Esophagus mucosa (tissue), 1 donor: ENCODE measurements at places on chromosomes 4 and X. TPM values are rescaled to one million over a fixed set of nuclear protein-coding genes. Genes with fewer than 3 reads are reported as not detected.

Gene RAB39B
- not detected for total RNA-seq

Gene STPG2
- 0.20 TPM for total RNA-seq

Gene SSX4
- total RNA-seq = not detected

Gene RBM47
- 70.6 TPM for total RNA-seq

Gene CDKN2AIP
- 17.8 TPM for total RNA-seq

Gene EGF
- total RNA-seq = 0.24 TPM
